ENCODE measurements at places on chromosomes 5 and 9. TPM values are rescaled to one million over a fixed set of nuclear protein-coding genes. Genes with fewer than 3 reads are reported as not detected.

The SLC6A19 gene
- not detected for total RNA-seq

The KLHL3 gene
- 11.0 TPM for total RNA-seq

The GRK6 gene
- 21.8 TPM for total RNA-seq

The PCDHB13 gene
- 3.1 TPM for total RNA-seq

The SPINK5 gene
- not detected for total RNA-seq

The STPG3 gene
- total RNA-seq = not detected

The IL31RA gene
- total RNA-seq = not detected

The WDR38 gene
- total RNA-seq = not detected

The FST gene
- 21.6 TPM for total RNA-seq

The ACTBL2 gene
- total RNA-seq = not detected

The IL5 gene
- total RNA-seq = not detected
